Tibial artery (tissue), 4 donors: ENCODE measurements at places on chromosomes 12 and 14.

- no peak overlapping the region for H3K27ac ChIP-seq
- no peaks in the 10 kb centered on the region for H3K27me3 ChIP-seq
- H3K36me3 ChIP-seq = no peaks in the 10 kb centered on the region
- H3K4me3 ChIP-seq = no peak overlapping the region
- H3K4me1 ChIP-seq = no peaks in the 10 kb centered on the region
- DNase-seq = no peak
Measured at GRCh38 chr14:69972755-69973154, 93.5 kb downstream of the SMOC1 start.

- H3K4me3 ChIP-seq = no peak overlapping the region
- no peaks in the 10 kb centered on the region for H3K36me3 ChIP-seq
- DNase-seq = no peak
Measured at GRCh38 chr14:100072783-100073346, 7.6 kb downstream of the EVL start.

GRCh38 chr12:94594443-94594825, 55.9 kb downstream of the TMCC3 start:
- no peak overlapping the region for H3K4me3 ChIP-seq
- H3K4me1 ChIP-seq = no peaks in the 10 kb centered on the region
- DNase-seq = no peak
- H3K27ac ChIP-seq = peak overlapping the region; percentile 53

- no peak overlapping the region for H3K27ac ChIP-seq
- no peaks in the 10 kb centered on the region for H3K4me1 ChIP-seq
- no peak overlapping the region for H3K4me3 ChIP-seq
Measured at GRCh38 chr14:91365552-91365951, 52.1 kb downstream of the CCDC88C start.

GRCh38 chr12:63930971-63931370, 86.5 kb downstream of the SRGAP1 start:
- H3K36me3 ChIP-seq = no peaks in the 10 kb centered on the region
- DNase-seq = no peak
- H3K4me1 ChIP-seq = no peaks in the 10 kb centered on the region
- H3K4me3 ChIP-seq = no peak overlapping the region
- no peak overlapping the region for H3K27ac ChIP-seq

GRCh38 chr12:102961466-102961855, 4.0 kb downstream of the ASCL1 start:
- DNase-seq = no peak
- H3K4me1 ChIP-seq = peaks cover 29% of the 10 kb centered on the region
- H3K27ac ChIP-seq = no peak overlapping the region
- peaks cover 94% of the 10 kb centered on the region for H3K27me3 ChIP-seq
- no peak overlapping the region for H3K4me3 ChIP-seq

- H3K36me3 ChIP-seq = peaks cover 22% of the 10 kb centered on the region
- H3K4me1 ChIP-seq = no peaks in the 10 kb centered on the region
- H3K4me3 ChIP-seq = no peak overlapping the region
- DNase-seq = no peak
- no peak overlapping the region for H3K27ac ChIP-seq
- no peaks in the 10 kb centered on the region for H3K27me3 ChIP-seq
Measured at GRCh38 chr12:68303850-68304249, 28.3 kb downstream of the MDM1 start.

GRCh38 chr12:14367040-14367661, 1.7 kb downstream of the ATF7IP start:
- DNase-seq = no peak
- H3K4me3 ChIP-seq = peak overlapping the region; percentile 71
- H3K27me3 ChIP-seq = no peaks in the 10 kb centered on the region
- no peaks in the 10 kb centered on the region for H3K36me3 ChIP-seq
- H3K27ac ChIP-seq = peak overlapping the region; percentile 92
- H3K4me1 ChIP-seq = peaks cover 29% of the 10 kb centered on the region

- H3K36me3 ChIP-seq = peaks cover 4% of the 10 kb centered on the region
- DNase-seq = no peak
- no peaks in the 10 kb centered on the region for H3K27me3 ChIP-seq
- H3K27ac ChIP-seq = no peak overlapping the region
- H3K4me1 ChIP-seq = no peaks in the 10 kb centered on the region
Measured at GRCh38 chr12:3680919-3681594, 71.9 kb downstream of the CRACR2A start.

DNA sequence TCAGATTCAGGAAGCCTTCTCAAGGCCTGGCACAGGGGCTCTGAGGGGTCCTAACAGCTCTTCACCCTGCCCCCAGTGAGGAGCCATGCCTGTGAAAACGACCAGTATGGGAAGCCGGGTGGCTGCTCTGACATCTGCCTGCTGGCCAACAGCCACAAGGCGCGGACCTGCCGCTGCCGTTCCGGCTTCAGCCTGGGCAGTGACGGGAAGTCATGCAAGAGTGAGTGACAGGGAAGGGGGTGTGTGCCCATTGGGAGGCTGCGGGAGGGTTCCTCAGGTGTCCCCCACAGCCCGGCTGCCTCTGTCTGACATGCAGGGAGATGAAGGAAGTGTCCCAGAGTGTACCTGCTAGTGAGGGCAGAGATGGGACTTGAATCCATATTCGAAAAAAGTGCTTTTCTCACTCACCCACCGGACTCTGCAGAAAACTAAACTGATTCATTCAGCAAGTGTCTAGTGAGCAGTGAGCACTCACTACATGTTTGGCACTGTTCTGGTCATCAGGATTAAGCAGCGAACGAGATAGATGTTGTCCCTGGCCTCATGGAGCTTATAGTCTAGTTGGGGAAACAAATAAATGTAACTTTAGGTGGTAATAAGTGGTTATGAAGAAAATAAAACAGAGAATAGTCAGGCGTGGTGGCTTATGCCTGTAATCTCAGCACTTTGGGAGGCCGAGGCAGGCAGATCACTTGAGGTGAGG, 9.4 kb upstream of the LRP1-AS start:
- DNase-seq = no peak
- no peaks in the 10 kb centered on the region for H3K4me1 ChIP-seq
- H3K27me3 ChIP-seq = no peaks in the 10 kb centered on the region

DNA sequence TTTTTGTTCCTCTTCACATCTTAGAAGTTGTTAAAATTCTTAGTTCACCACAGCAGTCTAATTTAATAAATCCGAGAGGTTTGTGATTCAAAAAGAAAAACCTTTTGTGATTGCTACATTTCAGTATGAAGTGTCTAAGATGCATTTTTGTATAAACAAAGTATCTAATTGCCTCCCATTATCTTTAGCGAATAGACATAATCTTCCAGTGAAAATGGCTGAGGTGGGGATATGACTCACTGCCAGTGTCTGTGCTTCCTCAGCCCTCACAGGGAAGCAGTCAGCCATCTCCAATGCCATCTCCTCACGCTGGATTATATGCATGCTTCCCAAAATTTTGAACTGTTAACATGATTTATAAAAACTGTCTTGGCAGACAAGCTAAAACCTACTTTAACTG, 7.6 kb downstream of the GCH1 start:
- no peaks in the 10 kb centered on the region for H3K27me3 ChIP-seq
- no peaks in the 10 kb centered on the region for H3K36me3 ChIP-seq
- no peak for DNase-seq
- no peaks in the 10 kb centered on the region for H3K4me1 ChIP-seq

DNA sequence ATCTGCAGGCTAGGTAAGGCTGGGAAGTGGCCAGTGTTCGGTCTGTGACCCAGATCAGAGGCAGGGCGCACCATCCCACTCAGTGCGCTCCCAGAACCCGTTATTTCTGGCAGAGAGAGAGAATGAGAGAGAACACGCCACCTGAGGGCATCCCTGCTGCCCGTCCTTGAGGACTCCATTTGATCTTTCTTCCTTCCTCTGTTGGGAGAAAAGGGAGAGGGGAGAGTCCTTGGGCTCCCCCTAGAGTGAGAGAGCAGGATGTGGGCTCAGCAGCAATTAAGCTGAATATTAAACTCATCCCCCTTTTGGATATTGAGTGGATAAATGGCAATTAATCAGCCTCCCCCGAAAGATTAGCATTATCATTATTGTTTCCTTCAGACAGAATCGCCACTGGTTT, 70.6 kb downstream of the IFT43 start:
- H3K27me3 ChIP-seq = no peaks in the 10 kb centered on the region
- DNase-seq = no peak
- H3K27ac ChIP-seq = no peak overlapping the region
- peaks cover 41% of the 10 kb centered on the region for H3K36me3 ChIP-seq
- H3K4me3 ChIP-seq = no peak overlapping the region
- H3K4me1 ChIP-seq = no peaks in the 10 kb centered on the region

DNA sequence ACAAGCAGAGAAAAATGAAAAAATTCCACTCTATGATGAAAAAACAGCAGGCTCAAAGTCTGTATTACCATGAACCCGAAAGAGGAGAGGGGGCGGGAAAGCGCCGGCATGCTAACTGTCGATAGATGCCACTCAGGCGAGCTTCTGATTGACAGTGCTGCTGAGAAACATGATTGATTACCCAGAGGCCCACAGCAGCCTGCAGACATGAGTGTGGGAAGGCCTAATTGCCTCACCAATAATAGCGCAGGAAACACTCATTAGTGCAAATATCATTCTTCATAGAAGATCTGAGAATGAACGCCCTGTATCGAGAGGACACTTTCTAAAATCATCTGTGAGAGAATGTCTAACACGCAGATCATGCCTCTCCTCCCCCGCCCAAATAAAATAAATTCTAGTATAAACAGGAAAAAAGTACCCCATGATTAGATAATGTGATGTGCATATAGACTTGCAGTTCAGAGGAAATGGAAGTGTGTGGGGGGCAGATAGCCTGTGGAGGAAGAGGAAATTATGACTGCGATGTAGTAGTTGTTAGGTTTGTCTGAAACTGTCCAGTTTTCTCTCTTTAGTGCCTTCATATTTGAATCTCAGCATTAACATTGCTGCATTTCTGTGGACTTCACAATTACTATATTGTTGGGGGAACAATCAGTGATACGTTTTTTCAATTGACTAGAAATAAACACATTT, 15.6 kb downstream of the TPH2 start:
- DNase-seq = no peak
- H3K27ac ChIP-seq = no peak overlapping the region
- no peak overlapping the region for H3K4me3 ChIP-seq
- H3K27me3 ChIP-seq = no peaks in the 10 kb centered on the region
- no peaks in the 10 kb centered on the region for H3K36me3 ChIP-seq

DNA sequence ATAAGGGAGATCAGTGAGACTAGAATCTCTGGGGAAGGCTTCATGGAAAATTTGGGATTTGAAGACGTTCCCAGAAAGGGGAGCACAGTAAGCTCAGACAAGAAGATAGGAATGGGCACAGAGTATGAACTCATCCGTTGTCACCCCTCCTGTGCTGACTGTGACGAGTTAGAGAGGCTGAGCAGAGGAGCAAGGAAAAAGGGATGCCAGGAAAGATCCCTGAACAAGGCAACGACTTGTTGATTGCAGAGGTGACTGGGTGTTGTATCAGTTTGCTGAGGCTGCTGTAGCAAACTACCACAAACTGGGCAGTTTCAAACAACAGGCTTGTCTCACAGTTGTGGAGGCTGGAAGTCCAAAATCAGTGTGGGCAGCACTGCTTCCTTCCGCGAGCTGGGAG, 5.9 kb upstream of the GPD1 start:
- H3K4me3 ChIP-seq = no peak overlapping the region
- no peak for DNase-seq
- no peak overlapping the region for H3K27ac ChIP-seq
- no peaks in the 10 kb centered on the region for H3K27me3 ChIP-seq
- peaks cover 90% of the 10 kb centered on the region for H3K36me3 ChIP-seq

DNA sequence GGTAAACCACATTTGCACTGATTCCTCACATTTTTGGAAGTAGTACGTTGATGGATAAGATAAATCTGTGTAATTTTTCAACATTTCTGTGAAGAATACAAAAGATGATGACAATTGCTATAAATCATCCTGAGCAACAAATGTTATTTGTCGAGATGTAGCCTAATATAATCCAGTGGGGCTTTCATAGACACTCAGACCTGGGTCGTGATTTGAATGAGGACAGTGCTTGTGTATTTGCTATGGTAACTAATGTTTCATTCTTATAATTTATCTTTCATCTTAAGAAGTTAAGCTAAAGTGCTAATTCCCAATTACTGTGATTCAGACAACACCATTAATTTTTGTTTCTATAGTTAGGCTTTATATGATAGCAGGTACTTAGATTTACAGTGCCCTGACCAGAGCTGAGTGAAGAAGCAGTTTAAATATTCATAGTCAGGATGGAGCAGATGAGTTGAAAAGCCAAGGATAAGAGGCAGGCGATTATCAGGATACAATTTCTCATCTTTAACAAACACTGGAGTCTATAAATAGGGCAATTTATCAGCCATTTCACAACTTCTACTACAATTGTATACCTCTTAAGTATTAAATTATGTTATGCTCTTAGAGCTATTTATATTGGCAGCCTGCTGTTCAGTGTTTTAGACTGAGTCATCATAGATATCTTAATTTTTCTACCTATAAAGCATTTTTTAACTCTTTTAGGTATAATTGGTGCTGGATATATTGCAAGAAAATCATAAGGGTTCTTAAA, 359.9 kb downstream of the TRHDE start:
- H3K27ac ChIP-seq = no peak overlapping the region
- no peaks in the 10 kb centered on the region for H3K27me3 ChIP-seq
- H3K4me3 ChIP-seq = no peak overlapping the region
- DNase-seq = no peak
- no peaks in the 10 kb centered on the region for H3K36me3 ChIP-seq

- H3K27ac ChIP-seq = no peak overlapping the region
- no peak overlapping the region for H3K4me3 ChIP-seq
- DNase-seq = no peak
- H3K4me1 ChIP-seq = no peaks in the 10 kb centered on the region
- no peaks in the 10 kb centered on the region for H3K36me3 ChIP-seq
- H3K27me3 ChIP-seq = no peaks in the 10 kb centered on the region
Measured at GRCh38 chr14:99419905-99420304, 60.8 kb downstream of the SETD3 start.

GRCh38 chr12:99005601-99006000, 360.5 kb downstream of the APAF1 start:
- H3K4me1 ChIP-seq = no peaks in the 10 kb centered on the region
- no peak overlapping the region for H3K4me3 ChIP-seq
- H3K27me3 ChIP-seq = no peaks in the 10 kb centered on the region
- H3K27ac ChIP-seq = no peak overlapping the region
- H3K36me3 ChIP-seq = no peaks in the 10 kb centered on the region

DNA sequence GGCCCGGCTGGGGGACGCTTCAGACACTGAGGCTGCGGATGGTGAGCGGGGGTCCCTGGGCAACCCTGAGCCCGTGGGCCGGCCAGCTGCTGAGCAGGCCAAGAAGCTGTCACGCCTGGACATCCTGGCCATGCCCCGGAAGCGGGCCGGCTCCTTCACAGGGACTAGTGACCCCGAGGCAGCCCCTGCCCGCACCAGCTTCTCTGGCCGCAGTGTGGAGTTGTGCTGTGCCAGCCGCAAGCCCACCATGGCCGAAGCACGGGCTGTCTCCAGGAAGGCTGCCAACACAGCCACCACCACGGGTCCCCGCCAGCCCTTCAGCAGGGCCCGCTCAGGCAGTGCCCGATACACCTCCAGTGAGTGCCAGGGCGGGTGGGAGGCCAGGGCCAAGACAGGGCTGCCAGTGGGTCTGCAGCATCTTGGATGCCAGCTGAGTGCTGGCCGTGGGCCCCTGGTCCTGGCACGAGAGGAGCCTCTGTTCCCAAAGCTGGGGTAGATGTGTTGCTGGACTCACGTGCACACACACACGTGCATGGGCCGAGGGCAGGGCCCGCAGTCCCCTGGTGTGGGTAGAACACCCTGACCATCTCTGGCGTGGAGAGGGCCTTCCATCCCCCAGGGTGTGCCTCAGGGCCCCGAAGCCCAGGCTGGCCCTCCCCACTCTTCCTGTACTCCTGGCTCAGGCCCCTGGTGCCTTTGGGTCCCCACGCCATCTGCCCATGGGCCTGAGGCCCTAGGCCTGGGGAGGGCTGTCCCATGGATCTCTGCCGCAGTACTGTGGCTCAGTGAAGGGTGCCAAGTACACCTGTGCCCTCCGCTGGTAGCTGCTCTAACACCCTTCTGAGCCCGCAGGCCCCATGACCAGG, 22.8 kb downstream of the CEP170B start:
- H3K4me1 ChIP-seq = no peaks in the 10 kb centered on the region
- H3K27ac ChIP-seq = no peak overlapping the region
- no peak overlapping the region for H3K4me3 ChIP-seq
- DNase-seq = peak; percentile 62
- peaks cover 58% of the 10 kb centered on the region for H3K36me3 ChIP-seq
- no peaks in the 10 kb centered on the region for H3K27me3 ChIP-seq
